ENCODE measurements at places on chromosomes 2 and 18. TPM values are rescaled to one million over a fixed set of nuclear protein-coding genes. Genes with fewer than 3 reads are reported as not detected.

GRCh38 chr2:151174127-151174526, 87.5 kb downstream of the RBM43 start:
- no peak for DNase-seq

DNA sequence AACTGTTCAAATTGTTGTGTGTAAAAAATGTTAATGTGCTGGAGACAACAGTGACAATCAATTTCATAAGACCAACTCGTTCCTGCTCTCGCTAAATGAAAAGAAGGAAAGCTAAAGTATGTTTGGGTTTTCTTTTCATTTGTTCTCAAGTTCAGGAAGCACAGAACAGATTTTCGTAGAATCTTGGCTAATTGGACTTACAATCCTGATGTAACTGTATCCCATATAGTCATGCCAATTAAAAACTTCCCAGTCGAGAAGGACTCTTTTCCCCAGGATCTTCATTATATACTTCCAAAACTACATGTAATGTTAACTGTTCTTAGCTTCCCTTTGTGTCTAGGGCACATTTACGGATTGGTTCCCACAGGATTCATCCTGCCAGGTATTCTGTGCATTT, 135.4 kb upstream of the ITGB6 start:
- no peak for DNase-seq

DNA sequence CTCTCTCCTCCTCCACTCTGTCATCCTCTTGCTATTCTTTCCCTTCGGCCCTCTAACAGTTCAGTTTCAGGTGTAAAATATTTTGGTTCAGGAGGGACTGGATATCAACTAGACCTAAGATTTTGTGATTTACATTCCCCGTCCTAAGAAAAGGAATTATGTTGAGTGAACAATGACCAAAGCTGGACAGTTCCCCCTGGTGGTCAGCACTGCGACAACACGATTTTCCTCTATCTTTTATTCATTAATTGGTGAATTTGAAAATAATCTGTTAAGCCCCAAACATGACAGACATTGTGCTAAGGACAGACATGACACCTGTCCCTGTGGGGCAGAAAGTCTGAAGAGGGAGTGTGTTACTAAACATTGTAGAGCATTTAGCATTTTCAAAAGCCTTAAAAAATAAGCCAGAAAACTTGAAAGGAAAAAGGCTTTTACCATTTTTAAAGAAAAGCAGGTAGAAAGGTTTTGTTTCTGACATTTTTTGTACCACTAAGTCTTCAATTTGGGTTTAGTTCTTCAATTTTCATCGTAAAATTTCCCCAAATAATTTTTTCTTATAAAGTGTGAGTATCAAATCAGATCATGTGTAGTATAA, 28.4 kb upstream of the GTF2A1L start:
- DNase-seq, result peak; percentile 49

Gene TMEM247
- not detected for total RNA-seq

Gene FAM110C
- not detected for total RNA-seq

DNA sequence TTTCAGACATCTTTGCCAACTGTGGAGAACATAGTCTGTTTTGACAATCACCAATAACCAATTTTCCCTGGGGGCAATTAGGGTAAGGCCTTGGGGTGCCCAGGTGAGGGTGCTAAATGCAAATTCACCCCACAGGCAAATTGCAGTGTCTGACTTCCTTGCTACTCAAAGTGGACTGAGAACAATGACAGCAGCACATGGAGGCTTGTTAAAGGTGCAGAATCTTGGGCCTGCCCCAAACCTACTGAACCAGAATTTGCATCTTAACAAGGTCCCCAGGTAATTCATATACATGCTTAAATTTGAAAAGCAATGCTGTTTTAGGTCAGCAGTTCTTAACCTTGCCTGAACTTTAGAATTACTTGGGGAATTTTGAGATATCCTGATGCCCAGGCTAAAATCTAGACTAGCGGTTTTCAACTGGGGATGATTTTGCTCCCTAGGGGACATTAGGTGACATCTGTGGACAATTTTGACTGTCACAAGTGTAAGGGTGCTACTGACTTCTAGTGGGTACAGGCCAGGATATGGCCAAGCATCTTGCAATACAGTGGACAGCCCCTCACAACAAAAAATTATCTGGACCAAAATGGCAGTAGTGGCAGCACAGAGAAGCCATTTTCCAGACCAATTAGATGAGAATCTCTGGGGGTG, 80.2 kb upstream of the GCFC2 start:
- no peak for DNase-seq

- no peak for DNase-seq
Measured at GRCh38 chr2:11967946-11968465, 221.6 kb downstream of the LPIN1 start.

- DNase-seq, result peak; percentile 88
Measured at GRCh38 chr2:176140513-176141317, 10.6 kb upstream of the HOXD4 start.

DNA sequence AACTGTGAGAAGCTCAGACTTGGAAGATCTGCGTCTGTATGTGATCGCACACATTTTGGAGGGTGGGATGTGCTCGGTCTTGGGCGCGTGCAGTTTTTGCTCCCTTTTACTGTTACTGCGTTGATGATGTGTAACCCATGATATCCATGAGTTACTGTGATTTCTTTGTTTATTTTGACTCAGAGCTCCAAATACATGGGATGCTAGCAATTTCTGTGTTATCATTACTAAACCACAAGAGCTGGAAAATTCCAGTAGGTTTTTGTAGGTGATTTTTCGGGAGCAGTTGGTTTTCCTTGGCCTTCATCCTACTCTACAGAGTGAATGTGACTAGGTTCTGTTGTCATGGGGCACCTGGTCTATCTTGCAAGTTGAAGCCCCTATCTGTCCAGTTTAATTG, 124.2 kb downstream of the AGAP1 start:
- no peak for DNase-seq

Gene TLX2
- total RNA-seq, result 21.2 TPM

GRCh38 chr2:219736209-219736608, 108.8 kb downstream of the SLC4A3 start:
- no peak for DNase-seq

Gene IL1B
- total RNA-seq, result not detected

GRCh38 chr2:167127135-167127534, 238.9 kb downstream of the XIRP2 start:
- DNase-seq, result no peak

GRCh38 chr2:61620244-61621159, 82.3 kb upstream of the XPO1 start:
- no peak for DNase-seq

Gene TIGD1
- total RNA-seq, result 12.3 TPM

GRCh38 chr2:239264492-239264837, 136.4 kb downstream of the HDAC4 start:
- peak; percentile 16 for DNase-seq

Gene CXCR1
- not detected for total RNA-seq

DNA sequence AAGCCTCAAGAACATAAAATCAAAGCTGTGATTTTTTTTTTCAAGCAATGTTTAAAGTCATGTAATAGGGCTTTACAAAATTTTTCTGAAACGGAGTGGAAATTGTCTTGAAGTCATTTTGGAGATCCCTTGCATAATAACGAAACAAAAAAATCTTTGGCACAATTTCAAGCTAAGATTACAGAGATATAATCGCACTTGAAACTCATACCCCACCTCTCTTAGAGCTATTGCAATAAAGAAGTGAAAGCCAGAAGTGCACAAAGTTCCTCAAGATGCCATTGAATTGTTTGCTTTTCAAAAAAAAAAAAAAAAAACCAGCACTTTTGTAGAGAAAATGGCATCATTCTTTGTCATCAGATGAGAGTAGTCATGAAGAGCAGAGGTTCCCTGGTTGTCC, 152.3 kb downstream of the PAX3 start:
- no peak for DNase-seq
